Thoracic aorta (tissue), 2 donors: ENCODE measurements at places on chromosomes 13 and 19.

GRCh38 chr19:9498183-9498902 is at the start of gene ZNF560:
Gene ZNF560 (minus strand): TSS chr19:9498616. CDS start chr19:9475313, 23,303 bp downstream.
- DNase-seq = no peak
- H3K27me3 ChIP-seq = no peaks in the 10 kb centered on the region
- H3K36me3 ChIP-seq = no peaks in the 10 kb centered on the region
- no peaks in the 10 kb centered on the region for H3K4me1 ChIP-seq
- H3K4me3 ChIP-seq = no peak within 1 kb of the TSS

DNA sequence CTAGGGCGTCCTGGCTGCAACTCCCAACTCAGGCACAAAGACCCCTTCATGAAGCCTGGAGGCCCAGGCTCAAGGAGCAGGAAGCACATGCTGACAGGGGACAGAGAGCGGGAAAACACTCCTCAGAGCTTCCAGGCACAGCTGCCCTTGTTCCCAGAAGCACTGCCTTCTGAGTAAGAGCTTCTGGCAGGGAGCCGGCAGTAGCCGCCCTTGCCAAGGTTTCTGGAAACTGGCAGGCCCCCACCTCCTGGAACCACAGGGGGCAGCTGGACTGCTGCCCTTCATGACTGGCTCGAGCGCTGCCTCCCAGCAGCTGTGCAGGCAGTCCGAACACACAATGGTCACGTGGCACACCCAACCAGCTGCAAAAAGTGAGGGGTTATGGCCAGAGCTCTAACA is 33.6 kb upstream of the EPHX3 start:
- peak overlapping the region; percentile 88 for H3K27ac ChIP-seq
- peaks cover 74% of the 10 kb centered on the region for H3K4me1 ChIP-seq
- no peak overlapping the region for H3K4me3 ChIP-seq
- H3K36me3 ChIP-seq = peaks cover 49% of the 10 kb centered on the region
- peak; percentile 73 for DNase-seq

GRCh38 chr19:34365463-34366401 is 736 bp downstream of the GPI start:
- no peak for DNase-seq
- H3K27me3 ChIP-seq = no peaks in the 10 kb centered on the region
- peak overlapping the region; percentile 40 for H3K27ac ChIP-seq
- peaks cover 22% of the 10 kb centered on the region for H3K36me3 ChIP-seq
- H3K4me1 ChIP-seq = peaks cover 11% of the 10 kb centered on the region
- peak overlapping the region; percentile 88 for H3K4me3 ChIP-seq

GRCh38 chr13:109465148-109465547 is 321.2 kb downstream of the IRS2 start:
- H3K27ac ChIP-seq = no peak overlapping the region
- no peaks in the 10 kb centered on the region for H3K36me3 ChIP-seq
- H3K27me3 ChIP-seq = no peaks in the 10 kb centered on the region
- no peaks in the 10 kb centered on the region for H3K4me1 ChIP-seq
- DNase-seq = no peak

DNA sequence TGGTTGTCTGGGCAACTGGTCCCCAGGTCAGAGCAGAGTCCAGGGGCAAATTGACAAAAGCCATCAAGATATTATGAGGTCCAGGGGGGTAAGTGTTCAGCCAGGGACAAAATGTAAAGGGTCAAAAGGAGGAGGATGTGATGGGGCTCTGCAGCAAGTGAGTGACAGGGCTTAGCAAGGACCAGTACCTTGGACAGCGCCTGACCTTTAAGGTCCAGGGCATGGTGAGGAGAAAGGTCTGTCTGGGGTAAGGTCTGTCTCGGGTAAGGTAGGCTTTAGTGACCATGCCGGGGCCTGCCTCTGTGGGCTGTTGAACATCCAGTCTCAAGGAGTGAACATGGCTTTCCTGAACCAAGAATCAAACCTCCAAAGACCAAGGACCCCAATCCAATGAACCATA is 6.3 kb upstream of the ZNF358 start:
- no peak overlapping the region for H3K27ac ChIP-seq
- H3K4me1 ChIP-seq = peaks cover 12% of the 10 kb centered on the region
- H3K27me3 ChIP-seq = no peaks in the 10 kb centered on the region

DNA sequence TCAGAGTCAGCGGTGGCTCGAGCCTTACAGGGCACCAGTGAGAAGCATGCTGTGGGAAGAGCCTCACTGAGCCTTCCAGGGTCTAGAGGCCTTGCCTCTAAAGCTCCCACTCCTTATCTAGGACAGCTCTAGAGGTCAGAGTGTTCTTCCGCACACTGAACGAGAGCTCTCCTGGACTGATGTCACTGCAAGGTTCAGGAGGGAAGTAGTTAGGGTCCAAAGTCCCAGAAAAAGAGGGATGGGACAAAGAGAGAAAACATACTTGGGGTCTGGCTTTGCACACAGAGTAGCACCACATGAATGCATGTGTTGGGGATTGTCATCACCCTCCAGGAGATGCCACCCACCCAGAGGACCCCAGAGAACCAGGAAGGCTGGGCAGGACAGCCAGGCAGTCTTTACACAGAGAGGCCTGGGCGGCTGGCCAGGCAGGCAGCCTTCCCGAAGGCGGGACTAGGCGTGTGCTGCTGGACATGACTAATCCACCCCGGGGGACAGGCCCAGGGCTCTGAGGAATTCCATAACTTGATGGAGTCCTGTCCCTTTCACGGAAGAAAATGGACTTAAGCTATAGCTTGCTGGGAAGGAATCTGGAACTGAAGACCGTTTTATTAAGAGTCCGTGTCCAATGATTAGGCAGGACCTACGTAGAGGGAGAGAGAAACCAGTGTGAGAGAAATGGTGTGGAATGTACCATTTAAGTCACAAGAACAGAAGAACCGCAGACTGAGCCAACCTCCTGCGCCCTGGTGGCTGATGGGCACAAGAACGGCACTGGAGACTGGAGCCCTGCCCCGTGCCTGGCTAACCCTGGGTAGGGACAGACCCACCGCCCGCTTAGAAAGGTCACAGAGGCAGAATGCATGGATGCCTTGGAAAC is 16.6 kb upstream of the EPHX3 start:
- H3K36me3 ChIP-seq = peaks cover 15% of the 10 kb centered on the region
- no peaks in the 10 kb centered on the region for H3K27me3 ChIP-seq
- peak; percentile 64 for DNase-seq
- peak overlapping the region; percentile 64 for H3K4me3 ChIP-seq
- peak overlapping the region; percentile 100 for H3K27ac ChIP-seq
- H3K4me1 ChIP-seq = peaks cover 65% of the 10 kb centered on the region
